Renal cortical epithelial cell (primary cell): ENCODE measurements at places on chromosomes 11 and 22.

DNA sequence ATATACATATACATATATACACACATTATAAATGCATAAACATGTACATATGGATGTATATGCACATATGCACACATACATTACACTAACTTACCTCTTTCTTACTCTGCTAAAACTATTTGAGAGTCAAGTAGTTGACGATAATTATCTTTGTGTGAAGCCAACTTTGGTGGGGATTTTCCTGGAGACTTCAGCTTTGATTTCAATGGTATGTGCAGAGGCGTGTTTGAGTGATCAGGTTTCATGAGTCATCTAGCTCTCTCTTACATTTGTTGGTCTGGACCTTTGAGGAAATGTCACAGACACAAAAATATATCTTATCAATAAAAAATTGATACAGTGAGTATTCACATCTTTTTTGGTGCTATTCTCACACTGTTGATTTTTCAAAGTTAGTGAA lies 769.1 kb upstream of the LUZP2 start:
- peak; percentile 49 for DNase-seq

DNA sequence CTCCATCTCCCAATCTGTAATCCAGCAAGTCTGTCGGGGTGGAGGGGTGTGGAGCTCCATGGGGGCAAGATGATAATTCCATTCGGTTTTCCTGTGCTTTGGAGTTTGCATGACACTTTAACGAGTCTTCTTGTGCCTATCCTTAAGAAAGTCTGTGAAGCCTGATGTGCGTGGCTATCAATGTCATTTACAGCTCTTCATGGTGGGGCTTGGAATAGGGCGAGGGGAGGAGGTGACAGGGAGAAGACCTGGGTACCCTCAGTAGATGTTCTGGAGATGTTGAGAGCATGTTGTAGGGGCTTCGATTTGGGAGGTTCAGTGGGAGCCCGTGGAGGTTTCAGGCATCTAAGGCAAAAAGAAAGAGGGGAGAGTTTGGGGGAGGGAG lies 579 bp upstream of the PHLDB1 start:
- no peak for DNase-seq

- no peak for DNase-seq
Measured at GRCh38 chr22:46096706-46097230, 53.6 kb upstream of the PPARA start.

DNA sequence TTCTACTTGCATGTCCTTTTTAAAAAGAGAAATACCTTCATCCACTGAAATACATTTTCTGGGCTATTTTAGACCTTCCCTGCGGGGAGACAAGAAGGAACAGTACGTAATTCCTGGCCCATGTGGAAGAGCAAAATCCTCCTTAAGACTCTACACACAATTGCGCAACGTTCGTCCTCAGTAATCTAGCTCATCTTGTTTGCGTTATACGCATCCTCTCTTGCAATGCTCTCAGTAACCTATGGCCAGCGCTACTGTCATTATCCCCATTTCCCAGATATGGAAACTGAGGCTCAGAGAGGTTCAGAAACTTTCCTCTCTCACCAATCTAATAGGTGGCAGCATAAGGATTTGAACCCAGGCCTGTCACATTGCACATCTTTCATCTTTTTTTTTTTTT lies 54.6 kb downstream of the RPUSD4 start:
- DNase-seq = no peak

DNA sequence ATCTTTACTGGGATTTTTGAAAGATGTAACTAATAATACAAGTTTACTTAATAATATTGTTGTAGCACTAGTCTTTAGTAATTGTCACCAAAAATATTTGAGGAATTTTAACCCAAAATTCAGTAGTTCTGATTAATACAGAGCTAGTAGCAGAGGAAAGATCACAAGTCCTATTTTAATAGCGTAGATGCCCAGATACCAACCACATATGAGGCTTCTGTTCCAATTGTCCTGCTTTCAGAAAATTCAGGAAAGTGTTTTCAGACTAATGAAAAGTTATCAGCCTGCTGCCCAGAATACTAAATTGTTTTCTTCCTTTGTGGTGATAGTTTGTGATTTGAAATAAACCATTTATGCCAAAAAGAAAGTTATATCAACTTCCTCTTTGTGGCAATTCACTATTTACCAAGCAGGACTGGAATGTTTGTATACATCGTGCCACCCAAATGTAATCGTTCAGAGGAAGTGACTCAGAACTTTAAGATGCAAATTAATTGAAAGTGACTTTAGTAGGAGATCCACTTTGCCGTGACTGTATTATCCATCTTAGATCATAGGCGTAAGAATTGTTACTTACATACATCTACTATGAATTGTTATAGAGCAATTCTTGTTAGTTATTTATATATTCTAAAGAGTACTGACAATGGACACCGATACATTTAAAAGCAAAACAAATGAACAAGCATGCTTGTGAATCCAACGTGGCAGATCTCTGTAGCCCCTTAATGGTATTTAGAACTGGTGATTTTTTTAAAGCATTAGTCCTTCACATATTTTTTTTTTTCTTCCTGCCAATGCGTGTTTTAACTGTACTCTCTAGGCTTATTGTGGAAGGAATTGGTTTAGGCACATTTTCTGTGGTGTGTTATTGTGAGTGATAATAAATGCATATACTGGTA lies 231.0 kb downstream of the DDX10 start:
- peak; percentile 54 for DNase-seq

DNA sequence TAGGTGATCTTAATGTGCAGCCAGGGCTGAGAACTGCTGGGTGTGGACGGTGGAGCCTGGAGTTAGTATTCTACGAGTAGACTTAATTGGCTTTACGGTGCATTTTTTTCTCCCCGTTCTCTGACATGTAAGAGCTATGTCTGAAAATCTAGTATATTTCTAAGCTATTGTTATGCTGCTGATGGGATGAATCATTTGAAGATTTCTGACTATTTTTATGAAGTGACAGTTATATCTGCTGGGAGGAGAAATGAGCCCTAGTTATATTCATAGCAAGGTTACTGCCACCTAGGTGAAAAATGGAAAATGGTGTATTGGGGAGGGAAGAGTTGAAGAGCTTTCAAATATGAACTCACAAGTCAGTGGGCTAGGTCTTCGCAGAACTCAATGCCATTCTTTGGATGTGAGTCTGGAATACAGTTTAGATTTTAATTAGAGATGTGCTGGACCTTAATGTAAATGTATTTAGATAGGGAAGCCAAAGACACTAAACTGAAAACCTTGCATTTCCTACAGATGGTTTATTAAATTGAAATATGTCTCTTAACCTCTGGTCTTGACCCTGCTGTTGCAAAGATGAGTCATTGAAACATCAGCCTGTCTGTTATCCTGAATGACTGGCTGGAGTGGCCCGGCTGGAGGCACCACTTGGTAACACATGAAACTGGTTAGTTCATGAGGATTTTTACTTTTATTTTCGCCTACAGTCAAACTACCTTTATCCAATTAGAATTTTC lies 293.7 kb downstream of the DDX10 start:
- peak; percentile 23 for DNase-seq

- no peak for DNase-seq
Measured at GRCh38 chr11:127037596-127037995, 37.0 kb upstream of the KIRREL3 start.

DNA sequence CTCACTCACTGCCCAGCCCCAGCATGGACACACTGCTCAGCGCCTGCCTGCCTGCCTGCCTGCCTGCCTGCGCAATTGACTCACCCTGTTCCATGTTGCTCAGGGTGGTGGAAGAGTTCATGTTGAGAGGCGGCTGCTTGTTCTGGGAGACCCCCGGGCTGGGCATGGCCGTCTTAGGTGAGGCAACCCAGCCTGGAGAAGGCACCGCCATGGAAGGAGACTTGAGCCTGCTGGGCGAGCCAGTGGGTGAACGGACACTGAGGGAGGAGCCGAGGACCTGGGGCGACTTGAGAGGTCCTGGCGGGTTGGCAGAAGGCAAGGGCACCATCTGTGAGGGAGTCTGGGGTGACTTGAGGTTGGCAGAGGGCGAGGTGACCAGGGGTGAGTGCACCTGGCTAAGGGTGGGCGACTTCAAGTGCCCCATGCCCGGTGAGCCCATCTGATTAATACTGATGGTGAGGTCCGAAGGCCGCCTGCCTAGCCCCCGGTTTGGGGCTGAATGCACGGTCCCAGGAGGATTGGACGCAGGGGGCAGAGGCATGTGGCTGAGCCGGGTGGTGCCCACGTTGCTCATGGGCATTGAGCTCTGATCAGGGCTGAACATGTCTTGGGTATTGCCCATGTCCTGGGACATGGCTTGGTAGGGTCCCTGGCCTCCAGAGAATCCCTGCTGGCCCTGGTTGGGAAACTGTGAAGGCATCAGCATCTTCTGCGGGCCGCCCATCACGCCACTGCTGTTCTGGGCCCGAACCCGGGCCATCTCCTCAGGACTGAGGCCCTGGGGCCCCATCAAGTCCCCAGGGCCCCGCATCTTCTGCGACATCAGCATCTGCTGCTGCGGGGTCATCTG lies 17.1 kb downstream of the CXCR5 start:
- DNase-seq = no peak

DNA sequence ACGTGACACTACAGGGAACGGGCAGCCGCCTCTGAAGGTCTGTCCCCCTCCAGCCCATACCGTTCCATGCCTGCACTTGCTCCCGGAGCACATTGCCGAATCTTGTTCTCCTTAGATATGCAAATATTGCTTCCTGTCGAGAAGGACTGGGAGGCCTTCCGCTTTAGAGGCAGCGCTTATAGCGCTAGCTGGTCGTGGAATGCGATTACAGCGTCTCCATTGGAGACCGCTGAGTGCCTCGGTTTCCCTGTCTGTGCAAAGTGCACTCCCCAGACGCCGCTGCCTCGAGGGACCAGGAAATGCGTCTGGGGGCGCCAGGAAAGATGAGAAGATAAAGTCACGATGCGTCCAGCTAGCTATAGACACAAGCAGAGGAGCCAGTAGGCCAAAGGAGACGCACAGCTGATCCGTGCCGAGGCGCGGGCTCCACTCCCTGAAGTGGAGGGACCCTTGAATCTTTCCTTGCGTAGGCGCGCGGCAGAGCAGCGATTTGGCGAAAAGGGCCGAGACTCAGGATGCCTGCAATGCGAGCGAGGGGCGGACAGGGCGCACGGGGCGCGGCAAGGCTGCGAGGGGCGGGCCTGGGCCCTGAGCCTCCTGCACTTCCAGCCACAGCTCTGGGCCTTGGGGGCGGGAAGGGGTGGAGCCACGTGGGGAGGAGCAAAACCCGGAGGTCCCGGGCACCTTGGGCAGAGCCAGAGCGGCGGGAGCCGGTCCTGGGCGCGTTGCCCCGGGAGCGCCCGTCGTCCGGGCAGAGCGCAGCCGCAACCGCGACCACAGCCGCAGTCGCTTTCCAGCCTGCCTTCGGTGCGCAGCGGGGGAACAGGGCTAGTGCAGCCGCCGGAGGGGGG lies at the start of gene RASSF10:
Gene RASSF10 (plus strand): TSS at position 692 of the 851 bp plus-strand sequence. CDS start 261 bp downstream, outside the sequence.
- DNase-seq = peak; percentile 78

DNA sequence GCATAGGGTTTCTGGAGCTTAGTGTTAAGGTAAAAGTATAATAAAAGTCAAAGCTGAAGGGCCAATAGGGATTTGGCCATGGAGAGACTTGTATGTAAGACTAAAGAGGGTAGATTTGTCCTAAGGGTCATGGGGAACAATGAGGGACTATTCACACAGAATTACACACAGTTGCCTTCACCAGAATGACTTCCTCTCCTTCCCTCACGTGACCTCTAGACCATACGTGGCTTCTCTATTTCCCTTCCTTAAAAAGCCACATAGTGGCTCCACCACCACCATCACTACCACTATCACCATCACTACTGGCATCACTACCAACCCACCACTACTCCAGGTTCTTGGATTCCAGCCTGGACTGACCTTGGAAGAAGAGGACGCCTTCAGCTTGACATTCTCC lies 2.8 kb downstream of the HPX start:
- DNase-seq = no peak

DNA sequence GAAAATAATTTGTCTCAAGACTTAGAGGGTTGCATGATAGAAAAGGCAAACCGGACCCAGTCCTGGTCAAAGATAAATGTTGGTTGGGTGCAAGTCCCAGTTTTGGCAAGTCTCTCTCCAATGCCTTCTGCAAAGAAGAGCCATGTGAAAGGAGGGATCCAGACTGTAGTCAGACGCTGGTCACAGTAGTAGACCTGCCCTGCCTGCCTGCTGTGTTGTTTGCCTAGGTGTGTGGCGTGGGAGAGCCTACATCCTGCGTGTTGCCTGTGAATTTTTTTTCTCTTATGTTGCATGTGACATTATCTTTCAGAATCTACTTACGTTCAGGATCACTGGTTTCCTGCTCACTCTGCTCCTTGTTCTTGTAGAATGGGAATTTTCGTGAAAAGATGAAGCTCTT lies 197.6 kb upstream of the CCDC90B start:
- DNase-seq = no peak

GRCh38 chr11:119713359-119714040 lies 15.5 kb downstream of the NECTIN1 start:
- peak; percentile 60 for DNase-seq

DNA sequence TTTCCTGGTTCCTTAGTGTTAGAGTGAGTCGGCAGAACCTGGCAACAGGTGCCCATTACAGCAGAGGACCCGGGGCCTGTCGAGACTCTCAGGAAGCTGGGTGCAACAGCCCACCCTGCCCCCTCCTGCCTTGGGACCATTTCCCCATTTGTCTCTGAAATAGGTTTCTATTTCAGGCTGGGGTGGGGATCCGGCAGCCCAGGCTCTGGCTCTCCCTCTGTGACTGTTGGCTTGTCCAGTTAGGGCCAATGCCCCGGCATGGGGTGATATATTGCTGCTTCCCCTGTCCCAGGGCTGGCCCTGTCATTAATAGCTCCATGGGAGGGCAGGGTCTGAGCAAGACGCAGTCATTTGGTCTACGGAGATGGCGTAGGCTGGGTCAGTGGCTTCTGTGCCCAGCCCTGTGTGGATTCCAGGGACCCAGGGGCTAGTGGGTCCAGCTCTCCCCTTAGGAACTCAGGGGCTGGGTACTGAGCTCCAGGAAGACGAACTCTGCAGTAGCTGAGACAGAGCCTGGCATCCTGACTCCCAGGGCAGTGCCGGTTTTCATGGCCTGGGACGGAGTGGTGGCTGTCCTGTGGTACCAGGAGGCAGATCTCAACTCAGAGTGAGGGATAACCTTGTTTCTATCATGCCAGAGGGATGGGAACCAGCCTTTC lies 2.7 kb downstream of the P2RY6 start:
- DNase-seq = no peak

DNA sequence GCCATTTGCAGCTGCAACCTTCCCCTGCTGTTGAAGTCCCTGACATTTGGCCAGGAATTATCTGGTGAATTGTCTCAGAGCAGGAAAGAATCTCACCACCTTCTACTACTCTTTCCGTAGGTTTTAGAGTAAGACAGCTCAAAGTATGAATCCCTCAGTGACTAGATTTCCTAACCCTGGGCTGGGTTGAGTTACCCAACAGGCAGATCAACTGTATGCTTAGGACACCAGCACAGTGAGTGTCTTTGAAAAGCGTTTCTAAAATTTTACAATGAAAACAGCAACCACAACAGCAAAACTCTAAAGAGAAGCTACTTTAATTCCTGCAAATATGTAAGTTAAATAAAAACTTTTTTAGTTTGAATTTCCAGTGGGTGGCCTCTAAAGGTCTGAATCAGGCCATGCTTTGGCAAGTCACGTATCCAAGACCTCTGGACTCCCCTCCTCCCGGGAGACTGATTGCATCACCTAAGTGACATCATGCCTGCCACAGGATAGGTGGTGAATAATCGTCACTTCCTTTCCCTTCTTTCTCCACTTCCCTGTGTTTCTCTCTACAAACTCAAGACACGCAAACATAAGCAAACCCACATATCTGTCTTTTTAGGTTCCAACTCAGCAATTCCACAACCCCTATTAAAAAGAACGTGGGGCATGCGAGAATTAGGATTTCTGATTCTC lies 7.8 kb downstream of the OR8B12 start:
- DNase-seq = no peak

- peak; percentile 58 for DNase-seq
Measured at GRCh38 chr11:126140926-126141280, 70.5 kb downstream of the RPUSD4 start.
